ENCODE measurements at places on chromosomes 1 and 21. TPM values are rescaled to one million over a fixed set of nuclear protein-coding genes. Genes with fewer than 3 reads are reported as not detected.

PTGER3 gene
- not detected for polyA plus RNA-seq

GRCh38 chr1:3455670-3456448 lies 1.4 kb downstream of the ARHGEF16 start:
- H3K27me3 ChIP-seq: peaks cover 8% of the 10 kb centered on the region
- H3K4me1 ChIP-seq: peaks cover 3% of the 10 kb centered on the region

DNA sequence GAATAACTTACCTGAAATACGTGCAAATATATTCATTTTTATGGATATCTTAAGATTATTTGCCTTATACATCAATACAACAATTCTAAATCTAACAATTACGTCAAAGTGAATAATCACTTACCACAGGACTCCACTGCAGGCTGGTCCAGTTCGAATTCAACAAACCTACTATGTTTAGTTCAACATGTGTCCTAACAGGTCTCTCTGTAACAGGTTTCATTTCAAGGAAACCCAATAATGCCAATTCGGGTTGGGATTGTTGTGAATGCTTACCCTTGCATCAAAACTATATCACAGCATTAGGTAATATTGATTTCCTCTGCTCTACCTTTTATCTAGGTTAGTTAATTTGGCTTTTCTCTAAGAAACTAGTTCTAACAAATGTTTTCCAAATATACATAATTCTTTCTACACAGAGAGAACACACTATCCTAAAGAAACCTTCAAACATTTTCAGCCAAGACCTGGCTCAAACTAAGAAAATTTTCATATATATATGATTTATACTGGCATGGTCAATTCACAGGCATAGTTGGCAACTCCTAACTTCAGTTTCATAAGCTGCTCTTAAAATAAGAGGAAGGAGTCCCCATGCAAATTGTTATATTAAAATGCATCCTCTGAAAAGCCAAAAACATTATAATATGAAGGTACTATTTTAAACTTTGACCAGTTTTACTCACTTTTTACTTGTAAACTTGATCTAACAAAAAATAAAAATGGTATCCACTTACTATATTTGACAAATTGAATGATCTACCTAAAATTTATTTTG lies 4.5 kb downstream of the IVNS1ABP start:
- no peak overlapping the region for H3K27ac ChIP-seq
- peaks cover 52% of the 10 kb centered on the region for H3K4me1 ChIP-seq
- no peaks in the 10 kb centered on the region for H3K27me3 ChIP-seq
- H3K4me3 ChIP-seq: peak overlapping the region; percentile 98
- H3K36me3 ChIP-seq: peaks cover 5% of the 10 kb centered on the region

ATP1B1 gene
- 0.62 TPM for polyA plus RNA-seq

DNA sequence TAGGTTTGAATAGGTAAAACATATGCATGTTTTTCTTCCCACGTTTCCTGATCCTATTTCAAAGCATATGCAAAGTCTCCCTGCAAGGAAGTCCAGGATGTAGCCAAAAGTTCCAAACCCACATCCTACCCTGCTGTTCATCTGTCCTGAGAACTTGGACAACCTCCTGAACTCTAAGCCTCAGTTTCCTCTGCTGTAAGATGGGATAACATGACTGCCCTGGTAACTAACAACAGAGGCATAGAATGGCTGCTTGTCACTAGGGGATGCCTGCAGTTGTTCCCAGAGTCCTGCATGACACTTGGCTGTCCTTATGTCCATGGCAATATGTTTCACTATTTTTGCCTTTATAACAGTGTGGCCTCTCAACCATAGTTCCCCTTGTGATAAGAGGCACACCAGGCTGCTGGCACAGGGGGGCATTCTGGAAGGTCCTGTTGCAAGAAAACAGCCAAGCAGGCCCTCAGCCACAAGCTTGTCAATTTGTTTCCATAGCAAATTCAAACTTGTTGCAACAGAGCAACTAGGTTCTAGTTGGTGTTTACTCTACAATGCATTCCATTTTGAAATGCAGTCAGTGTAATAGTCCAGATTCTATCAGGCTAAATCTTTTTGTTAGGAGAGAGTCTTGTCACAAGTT lies 1.5 kb upstream of the HDGF start:
- H3K27me3 ChIP-seq: no peaks in the 10 kb centered on the region
- DNase-seq: no peak
- H3K4me3 ChIP-seq: peak overlapping the region; percentile 92
- H3K27ac ChIP-seq: no peak overlapping the region
- peaks cover 47% of the 10 kb centered on the region for H3K4me1 ChIP-seq
- H3K36me3 ChIP-seq: no peaks in the 10 kb centered on the region
